ENCODE measurements at places on chromosomes 11 and 22.

DNA sequence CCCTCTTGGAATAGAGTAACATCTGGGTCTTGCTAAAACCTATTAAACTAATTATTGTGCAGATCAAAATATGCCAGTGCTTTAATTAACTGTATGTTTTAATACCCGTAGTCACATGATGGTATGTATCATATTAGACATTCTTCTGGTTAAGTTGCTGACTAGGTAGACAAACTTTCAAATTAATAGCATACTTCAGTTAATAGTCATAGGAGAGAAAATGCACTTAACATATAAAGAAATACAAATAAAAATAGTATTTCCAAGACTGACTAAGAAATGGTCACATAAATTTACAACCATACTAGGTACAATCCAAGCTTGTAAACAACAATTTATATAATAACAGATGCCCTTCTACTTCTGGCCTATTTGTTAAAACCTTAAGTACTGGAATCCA is 7.6 kb upstream of the EXPH5 start:
- no peak for DNase-seq

DNA sequence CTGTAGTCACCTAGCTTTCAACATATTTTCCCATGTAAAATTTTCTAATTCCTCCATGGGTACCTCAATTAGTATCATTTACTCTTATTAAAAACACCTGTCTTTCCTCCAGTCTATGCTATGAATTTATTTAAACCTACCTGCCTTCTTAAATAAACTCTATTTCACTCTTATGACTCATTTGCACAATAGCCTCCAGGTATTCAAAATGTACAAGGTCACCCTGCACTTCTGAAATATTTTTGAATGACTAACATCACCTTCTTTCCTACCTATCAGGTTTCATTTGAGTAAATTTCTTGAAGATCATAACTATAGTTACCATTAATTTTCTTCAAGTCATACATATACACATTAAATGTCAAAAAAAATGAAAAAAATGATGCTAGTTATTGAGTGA is 939.7 kb downstream of the DLG2 start:
- DNase-seq, result no peak

DNA sequence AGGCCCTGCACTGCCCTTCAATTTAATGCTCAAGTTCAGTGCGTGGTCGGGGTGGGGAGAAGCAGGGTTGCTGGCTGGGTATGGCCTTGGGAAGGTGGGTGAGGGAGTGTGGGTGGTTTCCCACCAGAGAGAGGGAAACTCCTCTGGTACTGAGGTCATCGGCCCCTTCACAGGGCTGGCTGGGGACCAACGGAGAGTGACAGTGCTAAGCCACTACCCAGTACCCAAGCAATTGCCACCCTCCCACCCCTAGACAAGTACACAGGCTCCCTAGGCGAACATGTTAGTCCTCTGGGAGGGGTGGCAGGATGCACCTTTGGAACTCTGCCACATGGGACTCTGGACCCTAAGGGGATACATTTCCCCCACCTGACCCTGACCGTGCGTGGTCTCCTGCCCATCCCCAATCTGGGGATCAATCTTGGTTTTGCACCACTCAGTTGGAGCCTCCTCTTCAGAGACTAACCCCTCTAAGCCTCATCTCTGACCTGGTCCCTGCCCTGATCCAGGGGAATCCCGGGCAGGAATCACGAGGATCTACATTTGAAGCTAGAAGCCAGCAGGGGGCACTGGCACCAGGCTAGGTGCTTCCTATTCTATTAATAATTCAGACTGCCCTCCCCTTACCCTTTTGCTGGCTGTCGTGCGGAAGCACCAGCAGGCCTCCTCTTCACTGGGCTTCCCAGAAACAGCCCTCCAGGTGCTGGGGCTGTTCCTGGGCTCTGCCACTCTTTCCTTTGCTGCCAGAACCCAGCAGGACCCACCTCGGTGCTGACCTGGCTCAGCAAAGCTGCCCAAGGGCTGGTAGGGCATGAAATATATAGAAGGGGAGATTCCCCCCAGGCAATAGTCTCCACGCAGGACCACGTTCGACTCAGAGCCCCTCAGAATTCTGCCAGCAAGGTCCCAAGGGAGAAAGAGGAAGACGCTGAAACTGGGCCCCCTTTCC is 377.7 kb downstream of the TENM4 start:
- no peak for DNase-seq

- DNase-seq, result no peak
Measured at GRCh38 chr11:15145615-15146014, 30.9 kb downstream of the INSC start.

DNA sequence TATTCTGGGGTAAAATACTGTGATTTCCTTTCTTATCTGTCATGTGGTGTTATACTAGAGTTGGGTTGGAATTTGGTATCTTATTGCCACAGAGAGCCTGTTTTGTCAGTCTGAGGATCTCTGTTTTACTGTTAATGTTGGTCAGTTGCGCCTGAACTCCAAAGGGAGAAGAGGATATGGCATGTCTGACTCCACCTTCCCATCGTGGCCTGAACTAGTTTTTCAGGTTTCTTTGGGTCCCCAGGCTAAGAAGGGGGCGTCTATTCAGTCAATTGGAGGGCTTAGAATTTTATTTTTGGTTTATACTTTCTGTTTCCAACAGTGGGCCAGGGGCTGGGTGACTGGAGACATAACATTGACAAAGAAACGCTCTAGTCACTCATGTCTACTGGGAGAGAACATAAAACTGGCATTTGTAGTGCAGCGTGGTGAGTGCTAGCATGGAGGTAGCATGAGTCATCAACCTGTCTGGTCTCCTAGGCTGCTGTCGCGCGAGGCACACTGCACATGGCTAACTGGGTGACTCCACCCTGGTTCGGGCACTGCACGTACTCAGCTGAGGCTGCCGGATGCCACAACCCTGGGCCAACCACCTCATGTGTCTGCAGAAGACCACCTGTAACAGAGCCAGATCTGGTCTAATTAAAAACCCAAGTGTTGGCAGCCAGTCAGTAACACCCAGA is 120.1 kb upstream of the OR9Q1 start:
- no peak for DNase-seq

DNA sequence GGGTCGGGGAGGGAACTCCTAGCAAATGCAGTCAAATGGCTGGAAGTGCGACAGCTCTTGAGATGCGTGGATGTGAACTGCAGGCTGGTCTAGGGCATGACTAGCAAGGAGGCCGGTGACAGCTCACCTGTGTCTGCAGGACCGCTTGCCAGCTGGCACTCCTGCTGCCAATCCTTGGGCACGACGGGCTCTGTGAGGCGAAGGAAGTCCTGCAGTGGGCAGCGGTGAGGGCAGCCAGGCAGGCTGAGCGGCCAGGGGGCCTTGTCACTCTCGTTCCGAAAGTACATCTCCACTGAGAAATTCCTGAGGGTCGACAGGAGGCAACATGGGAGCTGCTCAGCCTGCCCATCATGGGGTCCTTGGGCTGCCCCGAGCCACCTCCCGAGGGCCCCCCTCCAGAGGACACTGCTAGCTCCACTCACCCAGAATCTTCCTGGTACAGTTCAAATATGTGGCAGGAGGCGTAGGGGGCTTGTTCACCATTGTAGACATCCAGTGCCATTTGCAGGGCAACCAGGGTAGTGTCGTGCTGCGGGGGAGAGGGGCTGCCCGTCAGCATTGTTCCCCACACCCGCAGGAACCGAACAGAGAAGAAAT is 5.9 kb downstream of the ACP2 start:
- DNase-seq, result no peak

GRCh38 chr11:267491-267994 is 10.7 kb upstream of the NLRP6 start:
- no peak for DNase-seq

DNA sequence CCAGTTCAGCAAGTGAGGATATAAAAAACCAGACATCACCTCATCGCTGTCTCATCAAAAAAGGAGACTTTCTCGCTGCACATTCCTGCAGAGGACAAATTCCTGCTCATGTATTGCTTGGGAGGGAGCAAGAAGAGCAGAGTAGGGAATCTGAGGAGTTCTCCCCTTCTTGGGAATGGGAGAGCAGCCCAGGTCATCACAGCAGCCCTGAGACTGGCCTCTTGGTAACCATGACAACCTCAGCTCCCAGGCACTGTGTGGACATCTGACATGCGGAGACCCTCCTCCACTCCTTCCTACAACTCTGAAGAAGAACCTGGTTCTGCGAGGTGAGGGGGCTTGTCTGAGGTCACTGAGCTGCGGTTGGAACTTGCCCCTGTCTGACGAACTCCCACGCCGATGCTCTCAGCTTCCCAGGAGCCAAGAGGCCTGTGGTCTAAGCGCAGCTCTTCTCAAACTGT is 17.9 kb downstream of the RFPL1 start:
- DNase-seq, result no peak

DNA sequence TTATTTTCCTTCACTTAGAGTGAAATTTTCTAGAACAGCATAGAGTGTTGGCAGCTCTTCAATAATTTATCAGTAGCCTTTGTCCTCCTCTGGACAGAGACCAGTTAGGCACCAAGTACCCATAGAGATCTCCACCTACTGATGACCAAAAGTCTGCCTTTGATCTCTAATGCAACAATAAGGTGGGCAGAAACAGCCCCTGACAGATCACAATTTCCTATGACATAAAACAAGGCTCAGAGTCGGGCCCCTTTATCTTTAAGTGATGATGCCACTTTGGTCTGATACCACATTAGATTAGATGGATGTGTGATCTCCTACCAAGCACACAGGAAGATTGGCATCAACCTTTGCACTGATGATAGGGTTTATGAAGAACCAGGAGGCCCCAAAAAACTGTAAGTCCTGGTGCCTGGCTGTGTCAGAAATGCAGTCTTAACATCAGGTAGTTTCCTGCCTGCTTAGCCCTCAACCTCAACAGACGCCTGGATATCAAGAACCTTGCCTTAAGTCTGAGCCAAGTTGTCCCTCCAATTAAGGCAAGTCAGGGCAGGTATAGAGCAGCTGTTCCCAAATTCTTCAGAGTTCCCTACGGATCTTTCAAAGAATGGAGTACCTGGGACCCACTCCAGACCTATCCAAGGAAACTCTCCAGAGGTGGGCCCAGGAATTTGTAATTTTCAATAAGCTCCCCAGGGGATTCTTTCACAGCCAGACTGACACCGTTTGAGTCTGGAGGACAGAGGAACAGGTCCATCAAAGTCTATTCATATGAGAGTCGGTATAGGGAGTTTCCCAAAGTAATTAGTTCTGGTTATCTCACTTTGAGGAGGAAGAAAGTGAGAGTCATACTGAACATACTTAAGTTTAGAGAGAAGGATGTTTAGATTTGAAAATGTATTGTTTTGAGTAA is 30.6 kb upstream of the TMPRSS4 start:
- DNase-seq, result no peak

DNA sequence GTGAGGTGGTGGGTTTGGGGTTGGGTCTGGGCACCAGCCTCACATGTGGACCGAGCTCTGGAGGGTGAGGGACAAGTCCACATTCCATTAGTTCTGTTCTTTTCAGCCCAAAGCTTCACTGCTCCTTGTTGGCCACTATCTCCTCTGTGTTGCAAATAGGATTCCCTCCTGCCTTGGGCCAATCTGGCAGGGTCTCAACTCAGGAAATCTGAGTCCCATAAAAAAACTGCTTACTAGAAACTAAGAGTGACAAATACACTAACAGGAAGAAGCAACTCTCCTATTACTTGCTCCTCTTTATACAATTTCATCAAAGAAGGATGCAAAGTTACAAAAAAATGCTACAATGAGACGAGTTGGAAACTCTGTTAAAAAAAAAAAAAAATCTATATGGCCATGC is 66.2 kb upstream of the CSNK1E start:
- DNase-seq, result no peak

DNA sequence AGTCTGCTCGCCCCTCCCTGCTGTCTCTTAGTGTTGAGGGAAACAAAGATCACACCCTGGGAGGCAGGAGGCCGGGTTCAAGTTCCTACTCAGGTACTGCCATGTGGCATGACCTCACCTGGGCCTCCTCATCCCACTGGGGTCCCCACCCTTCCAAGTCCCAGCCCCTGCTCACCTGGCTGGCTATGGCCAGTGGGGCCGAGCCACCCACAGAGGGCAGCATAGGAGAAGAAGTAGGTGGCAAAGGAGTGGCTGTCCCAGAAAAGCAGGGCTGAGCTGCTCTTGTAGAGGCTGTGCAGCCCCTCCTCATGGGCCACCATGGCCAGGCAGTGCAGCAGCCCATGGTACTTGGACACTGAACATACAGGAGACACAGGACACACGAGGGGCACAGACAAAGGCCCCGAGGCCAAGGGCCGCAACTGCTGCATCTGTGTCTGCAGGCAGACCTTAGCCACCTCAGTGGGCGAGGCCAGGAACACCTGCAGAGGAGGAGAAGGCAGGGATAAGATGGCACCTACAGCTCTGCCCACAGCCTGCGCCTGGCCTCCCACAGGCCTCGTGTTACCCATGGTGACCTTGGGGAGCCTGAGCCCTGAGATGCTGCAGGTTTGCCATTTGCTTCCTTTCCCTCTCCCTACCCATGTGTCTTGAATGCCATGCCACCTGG is 50.6 kb upstream of the MPEG1 start:
- DNase-seq, result no peak

- DNase-seq, result no peak
Measured at GRCh38 chr11:125593114-125593820, 615 bp downstream of the STT3A start.
